ENCODE measurements at places on chromosomes 12 and 14.

GRCh38 chr12:53200458-53201176 lies 6.4 kb downstream of the ITGB7 start:
- DNase-seq, result no peak

GRCh38 chr14:92954933-92955332 lies 32.0 kb downstream of the CHGA start:
- DNase-seq, result no peak

GRCh38 chr12:76417116-76417515 lies 68.9 kb upstream of the BBS10 start:
- no peak for DNase-seq

DNA sequence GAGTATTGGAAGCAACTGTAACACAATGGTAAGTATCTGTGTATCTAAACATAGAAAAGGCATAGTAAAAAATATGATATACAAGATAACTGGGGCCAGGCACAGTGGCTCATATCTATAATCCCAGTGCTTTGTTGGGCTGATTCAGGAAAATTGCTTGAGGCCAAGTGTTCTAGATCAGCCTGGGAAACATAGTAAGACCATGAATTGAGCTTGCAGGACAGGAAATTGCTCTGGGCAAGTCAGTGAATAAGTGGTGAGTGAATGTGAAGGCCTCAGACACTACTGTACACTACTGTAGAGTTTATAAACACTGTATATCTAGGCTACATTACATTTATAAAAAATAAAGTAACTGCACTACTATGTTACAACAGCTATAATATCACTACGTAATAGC lies 75.2 kb downstream of the GPR135 start:
- no peak for DNase-seq

DNA sequence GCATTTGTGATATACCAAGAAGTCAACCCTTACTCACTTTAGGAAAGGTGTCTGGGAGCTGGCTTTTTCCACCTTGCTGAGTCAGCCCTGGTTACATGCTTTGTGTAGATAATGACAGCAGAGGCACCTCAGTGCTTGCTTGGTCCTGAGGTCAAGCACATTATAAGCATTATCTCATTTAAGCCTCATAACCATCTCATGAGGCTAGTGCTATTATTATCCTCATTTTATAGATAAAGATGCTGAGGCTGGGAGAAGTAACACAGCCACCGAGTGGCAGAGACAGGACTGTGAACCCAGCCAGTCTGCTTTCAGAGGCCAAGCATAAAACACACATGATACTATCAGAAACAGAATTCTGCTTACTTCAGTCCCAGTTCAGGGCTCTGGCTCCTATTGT lies 29.4 kb downstream of the MAX start:
- no peak for DNase-seq

GRCh38 chr14:38291681-38292467 lies 36.0 kb upstream of the CLEC14A start:
- DNase-seq, result no peak

DNA sequence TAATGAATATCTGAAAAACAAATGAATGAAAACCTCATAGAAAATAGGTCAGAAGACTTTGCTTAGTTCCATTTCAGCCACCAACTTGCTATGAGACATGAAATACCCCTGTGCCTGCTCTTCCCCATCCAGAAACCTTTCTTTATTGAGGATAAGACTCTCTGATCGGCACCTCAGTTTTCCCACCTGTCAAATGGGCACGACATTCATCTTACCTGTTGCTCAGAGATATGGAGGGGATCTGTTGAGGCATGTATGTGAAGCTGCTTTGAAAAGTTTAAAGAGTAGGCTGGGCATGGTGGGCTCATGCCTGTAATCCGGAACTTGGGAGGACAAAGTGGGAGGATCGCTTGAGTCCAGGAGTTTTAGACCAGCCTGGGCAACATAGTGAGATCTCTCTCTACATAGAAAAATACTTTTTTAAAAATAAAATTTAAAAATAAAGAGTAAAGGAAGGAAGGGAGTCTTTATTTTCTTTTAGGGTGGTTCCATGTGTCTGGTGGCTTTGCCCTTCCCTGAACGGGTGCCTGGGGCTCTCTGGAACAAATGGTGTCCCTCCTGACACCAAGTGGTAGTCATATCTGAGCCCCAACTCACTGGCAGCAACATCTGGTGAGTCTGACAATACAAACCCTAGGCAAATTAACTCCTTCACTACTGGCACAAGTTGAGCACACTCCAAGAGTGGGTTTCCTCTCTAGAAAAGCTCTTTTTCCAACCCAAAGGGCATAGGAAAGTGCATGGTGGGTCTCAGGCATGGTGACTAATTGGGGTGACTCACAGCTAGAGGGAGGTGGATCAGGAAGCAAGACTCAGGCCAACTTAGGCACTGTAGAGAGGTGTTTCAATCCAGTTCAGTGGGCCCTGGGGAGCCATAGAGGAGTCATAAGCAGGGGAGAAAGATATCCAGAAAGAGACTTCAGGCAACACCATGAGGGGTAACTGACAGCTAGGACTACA lies 42.1 kb downstream of the MAP1LC3B2 start:
- no peak for DNase-seq

GRCh38 chr12:25992026-25992782 lies 33.7 kb downstream of the RASSF8 start:
- no peak for DNase-seq

- no peak for DNase-seq
Observed at GRCh38 chr14:62082779-62083178, 320.6 kb downstream of the SNAPC1 start.

DNA sequence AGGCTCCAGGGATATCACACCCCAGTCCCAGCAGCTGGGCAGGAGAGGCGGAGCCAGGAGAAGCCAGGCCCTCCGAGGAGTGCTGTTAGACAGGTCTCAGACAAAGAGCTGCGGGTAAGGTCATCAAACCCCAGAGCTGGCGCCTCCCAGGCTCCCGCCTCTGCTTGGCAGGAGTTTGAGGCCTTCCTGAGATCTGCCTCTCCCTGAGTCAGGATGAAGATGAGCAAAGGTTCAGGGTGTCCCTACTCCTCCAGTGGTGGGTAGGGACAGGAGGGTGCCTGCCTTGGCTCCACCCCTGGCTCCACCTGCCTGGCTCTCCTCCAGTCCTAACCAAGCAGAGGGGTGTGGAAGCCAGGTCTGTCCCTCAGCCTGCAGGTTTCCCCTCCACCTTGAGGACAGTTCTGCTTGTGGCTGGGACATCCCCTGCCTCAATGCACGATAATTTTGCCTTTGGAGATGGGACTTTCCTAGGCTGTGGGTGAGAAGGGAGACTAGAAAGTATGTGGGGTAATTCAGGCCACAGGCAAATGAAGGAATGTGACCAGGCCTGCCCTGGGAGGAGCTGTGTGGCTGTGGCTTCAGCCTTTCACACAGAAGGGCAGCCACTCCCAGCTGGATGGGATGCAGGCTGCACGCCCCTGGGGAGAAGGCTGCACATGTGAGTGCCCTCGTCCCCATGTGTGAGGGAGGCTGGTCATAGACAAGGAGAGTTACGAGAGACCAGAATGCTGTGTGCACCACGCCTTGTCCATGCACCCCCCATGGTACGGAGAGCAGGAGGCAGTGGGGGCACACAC lies 2.2 kb downstream of the PLEKHG6 start:
- DNase-seq, result no peak

GRCh38 chr14:96363751-96364336 lies 518 bp downstream of the GSKIP start:
- DNase-seq, result peak; percentile 17

DNA sequence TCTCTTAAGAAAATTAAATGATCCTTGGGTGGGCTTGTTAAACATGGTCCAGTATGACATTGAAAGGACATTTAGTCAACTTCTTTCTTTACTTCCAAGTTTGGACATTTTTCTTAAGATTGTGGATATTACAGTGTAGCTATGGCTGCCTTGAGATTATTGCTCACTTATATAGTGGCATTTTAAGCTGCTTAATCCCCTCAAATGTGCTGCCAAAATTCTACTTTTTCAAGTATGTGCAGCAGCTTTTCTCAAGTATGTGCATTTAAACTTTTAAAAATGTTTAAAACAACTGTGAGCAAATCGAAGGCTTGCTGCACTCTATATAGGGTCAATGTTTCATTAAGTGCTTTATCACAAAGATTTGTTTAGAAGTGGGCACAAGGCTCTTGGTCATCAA lies 7.4 kb downstream of the TXNRD1 start:
- DNase-seq, result no peak

- no peak for DNase-seq
Observed at GRCh38 chr14:98203421-98203820, 1068.6 kb downstream of the BCL11B start.

DNA sequence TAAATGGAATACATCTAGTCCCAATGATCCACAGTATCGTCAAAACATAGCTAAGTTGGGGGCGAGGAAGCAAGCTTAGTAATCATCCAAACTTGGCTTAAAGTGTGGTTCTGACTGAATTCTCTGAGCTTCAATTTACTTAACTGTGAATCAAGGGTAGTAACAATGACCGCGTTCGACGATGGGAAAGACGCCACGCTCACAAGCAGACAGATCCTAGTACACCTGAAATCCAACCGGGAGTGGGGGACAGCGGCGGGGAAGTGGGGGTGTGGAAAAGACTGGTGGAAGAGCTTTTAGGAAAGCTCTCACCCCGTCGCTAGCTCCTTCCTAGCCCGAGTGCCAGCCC lies 433 bp downstream of the COX16 start:
- no peak for DNase-seq

DNA sequence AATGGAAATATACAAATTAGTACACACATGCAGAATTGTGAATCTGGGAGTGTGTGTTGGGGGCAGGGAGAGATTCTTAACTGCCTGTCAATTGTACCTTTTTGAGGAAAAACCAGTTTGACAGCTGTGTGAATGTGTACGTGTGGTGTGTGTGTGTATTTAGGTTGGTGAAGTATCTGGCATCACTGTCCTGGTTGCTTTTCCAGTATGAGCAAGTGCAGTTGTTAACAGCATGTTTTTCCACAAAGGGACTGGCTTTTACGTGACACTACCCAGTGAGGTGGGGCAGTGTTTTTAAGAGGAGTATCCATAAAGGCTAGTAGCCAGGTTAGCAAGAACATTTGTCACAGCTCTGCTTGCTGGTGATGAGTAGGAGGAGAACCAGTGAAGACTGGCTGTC lies 56.1 kb downstream of the DAAM1 start:
- no peak for DNase-seq

DNA sequence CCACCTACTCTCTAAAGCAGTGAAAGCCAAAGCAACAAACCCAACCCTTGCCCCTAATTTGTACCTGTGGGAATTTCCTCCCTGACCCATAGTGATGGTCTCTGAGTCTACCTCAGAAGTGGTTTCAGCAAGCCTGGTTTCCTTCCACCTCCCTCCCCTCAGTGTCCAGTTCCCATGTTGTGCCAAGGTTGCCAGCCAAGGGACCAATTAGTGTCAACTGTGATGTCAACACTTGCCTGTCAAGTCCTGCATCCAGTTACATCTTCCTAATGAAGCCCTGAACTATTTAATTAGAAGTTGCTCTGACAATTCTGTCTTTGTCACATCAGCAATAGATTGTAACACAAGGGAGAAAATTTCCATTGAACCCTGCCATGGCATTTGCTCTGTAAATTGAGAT lies 194.4 kb upstream of the CCDC196 start:
- DNase-seq, result no peak

GRCh38 chr12:2288001-2288400 lies 235.2 kb downstream of the CACNA1C start:
- DNase-seq, result no peak

- DNase-seq, result peak; percentile 59
Observed at GRCh38 chr14:105087308-105087962, 22.2 kb upstream of the GPR132 start.

GRCh38 chr14:37493606-37494005 lies 101.4 kb downstream of the FOXA1 start:
- DNase-seq, result no peak

All from NCI-H2081 (cell line).